ENCODE measurements at places on chromosomes 5 and 9. TPM values are rescaled to one million over a fixed set of nuclear protein-coding genes. Genes with fewer than 3 reads are reported as not detected.

ALDH7A1 gene
- polyA plus RNA-seq = 97.0 TPM

DIRAS2 gene
- polyA plus RNA-seq = 0.41 TPM

SH3GL2 gene
- polyA plus RNA-seq = 2.8 TPM

SERF1A gene
- 20.5 TPM for polyA plus RNA-seq

RNF208 gene
- polyA plus RNA-seq = 3.3 TPM

SMIM33 gene
- polyA plus RNA-seq = not detected

STING1 gene
- 17.0 TPM for polyA plus RNA-seq

FCN2 gene
- polyA plus RNA-seq = not detected

ELAVL2 gene
- not detected for polyA plus RNA-seq

PLPP7 gene
- 0.92 TPM for polyA plus RNA-seq

TSLP gene
- polyA plus RNA-seq = 0.36 TPM

RFX3 gene
- polyA plus RNA-seq = 4.4 TPM

NOXA1 gene
- 13.9 TPM for polyA plus RNA-seq

CTSV gene
- polyA plus RNA-seq = 98.8 TPM

DNA sequence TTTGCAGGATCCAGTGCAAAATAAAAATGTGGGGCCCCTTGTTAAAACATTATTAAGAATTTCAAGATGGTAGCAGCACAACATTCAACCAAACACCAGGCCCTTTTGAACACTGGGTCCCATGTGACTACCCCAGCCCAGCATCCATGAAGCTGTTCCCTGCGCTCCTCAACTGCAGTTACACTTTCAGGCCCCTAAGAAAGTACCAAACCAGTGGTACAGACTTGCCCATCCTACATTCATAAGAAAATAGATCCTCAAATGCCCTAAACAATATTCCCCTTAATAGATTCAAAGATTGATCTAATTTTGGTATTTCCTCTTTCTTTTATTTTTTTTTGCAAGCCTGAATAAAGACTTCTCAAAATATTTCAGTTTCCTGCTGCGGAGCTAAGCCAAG lies 201.7 kb downstream of the EFNA5 start:
- no peak for DNase-seq

- DNase-seq = no peak
Measured at GRCh38 chr9:8917956-8918739, 1118.6 kb upstream of the DMAC1 start.

GRCh38 chr9:127867356-127868277 lies 9.9 kb downstream of the AK1 start:
- DNase-seq = no peak

- no peak for DNase-seq
Measured at GRCh38 chr5:15719784-15720183, 219.8 kb downstream of the FBXL7 start.

DNA sequence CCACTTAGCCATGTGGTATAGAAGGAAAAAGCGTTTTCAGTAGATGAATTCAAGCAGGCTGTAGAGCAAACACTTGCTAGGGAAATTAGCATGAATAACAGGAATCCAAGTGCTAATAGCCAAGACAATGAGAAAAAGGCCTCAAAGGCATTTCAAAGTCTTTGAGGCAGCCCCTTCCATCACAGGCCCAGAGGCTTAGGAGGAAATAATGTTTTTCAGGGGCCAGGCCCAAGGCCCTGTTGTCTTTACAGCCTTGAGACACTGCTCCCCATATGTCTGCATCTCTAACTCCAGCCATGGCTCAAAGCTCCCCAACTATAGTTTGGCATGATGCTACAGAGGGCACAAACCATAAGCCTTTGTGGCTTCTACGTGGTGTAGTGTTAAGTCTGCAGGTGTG lies 563.5 kb downstream of the TAF11L14 start:
- no peak for DNase-seq

DNA sequence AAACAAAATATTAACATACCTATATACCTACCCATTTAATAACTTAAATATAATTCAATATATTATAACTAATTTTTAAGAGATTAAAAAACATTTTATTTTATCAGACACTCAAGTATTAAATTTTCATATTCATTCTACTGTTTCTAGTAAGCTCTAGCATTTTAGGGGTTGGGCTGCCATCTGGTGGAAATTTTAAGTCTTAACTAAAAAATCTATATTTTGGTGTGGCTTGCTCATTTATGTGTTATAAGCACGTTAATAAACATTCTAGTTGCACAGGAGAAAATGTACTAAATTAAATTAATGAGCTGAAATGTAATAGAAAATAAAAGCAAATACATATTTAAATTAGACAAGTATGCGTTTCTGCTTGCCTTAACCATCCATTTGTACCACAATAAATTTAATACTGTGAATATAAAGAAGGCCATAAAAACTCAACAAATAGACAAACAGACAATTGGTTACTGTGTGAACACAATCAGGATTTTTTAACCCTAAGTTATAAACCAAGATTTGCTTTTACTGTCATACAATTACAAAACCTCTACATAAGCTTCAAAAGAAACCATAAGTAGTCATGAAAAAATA lies 1728.3 kb upstream of the CDH9 start:
- peak; percentile 59 for DNase-seq

- DNase-seq = no peak
Measured at GRCh38 chr5:87266914-87267573, 639 bp upstream of the RASA1 start.

- DNase-seq = no peak
Measured at GRCh38 chr9:136621019-136621733, 41.5 kb upstream of the EGFL7 start.

DNA sequence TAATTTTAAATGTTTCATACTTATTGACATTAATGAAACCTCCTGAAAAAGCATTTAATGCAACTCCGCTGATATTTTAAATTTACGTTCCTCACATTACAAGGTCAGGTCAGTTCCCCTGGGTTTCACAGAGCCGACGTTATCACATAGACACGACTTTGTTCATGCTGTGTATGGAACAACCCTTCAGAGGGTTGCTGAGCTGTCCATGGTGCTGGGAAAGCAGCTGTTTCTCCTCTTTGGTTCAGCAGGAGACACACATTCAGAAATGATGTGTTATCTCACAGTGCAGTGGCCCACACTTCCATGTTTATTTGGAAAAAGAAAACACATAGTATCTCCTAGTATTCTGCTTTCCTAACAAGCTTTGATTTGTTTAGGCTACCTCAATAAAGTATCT lies 53.5 kb downstream of the PPP2R2B start:
- DNase-seq = peak; percentile 75

DNA sequence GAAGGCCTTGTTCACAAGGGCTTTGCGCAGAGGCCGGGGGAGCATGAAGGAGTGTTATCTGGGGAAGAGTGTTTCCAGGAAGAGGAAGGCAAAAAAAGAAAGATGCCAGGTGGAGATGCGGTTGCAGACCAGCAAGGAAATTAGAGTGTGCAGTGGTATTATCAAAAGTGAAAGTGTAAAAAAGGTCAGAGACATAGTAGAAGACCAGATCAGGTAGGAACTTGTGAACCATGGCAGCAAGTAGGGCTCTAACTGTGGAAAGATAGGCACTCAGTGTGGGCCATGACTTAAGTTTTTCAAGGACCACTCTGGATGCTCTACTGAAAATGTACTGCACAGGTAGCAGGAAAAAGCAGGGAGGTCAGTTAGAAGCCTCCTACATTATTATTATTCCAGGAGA lies 90.1 kb upstream of the SPOCK1 start:
- DNase-seq = no peak

DNA sequence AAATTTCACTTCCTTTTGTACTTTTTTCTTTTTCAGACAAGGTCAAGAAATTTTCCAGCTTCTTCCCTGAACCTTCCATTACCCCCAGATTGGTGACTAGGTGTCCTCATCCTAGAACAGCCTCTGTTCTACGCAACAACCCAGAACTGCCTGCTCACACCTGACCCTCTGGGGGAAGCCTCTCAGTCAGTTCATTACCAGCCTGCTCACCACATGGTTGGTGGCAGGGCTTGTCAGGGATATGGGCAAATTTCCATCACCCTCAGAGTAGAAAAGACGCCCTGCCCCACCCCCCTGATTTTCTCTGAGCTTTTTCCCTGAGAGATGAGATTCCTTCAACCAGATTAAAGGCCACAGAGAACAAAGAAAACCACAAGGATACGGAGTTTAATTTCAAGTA lies 5.3 kb upstream of the CFAP95 start:
- DNase-seq = no peak

DNA sequence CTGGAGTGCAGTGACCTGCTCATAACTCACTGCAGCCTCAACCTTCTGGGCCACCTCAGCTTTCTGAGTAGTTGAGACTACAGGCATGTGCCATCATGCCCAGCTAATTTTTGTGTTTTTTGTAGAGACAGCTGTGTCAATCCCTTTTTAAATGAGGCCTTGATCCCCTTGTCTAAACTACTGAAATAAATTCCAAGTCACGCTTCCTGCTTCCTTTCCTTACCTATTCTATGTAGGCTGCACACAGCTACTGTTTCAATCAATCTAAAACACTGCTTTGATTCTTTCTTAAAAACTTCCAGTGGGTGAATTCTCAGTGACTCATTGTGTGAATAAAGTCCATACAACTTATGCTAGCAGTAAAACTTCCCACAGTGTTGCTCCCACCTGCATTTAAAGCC lies 2.9 kb upstream of the C7 start:
- no peak for DNase-seq

DNA sequence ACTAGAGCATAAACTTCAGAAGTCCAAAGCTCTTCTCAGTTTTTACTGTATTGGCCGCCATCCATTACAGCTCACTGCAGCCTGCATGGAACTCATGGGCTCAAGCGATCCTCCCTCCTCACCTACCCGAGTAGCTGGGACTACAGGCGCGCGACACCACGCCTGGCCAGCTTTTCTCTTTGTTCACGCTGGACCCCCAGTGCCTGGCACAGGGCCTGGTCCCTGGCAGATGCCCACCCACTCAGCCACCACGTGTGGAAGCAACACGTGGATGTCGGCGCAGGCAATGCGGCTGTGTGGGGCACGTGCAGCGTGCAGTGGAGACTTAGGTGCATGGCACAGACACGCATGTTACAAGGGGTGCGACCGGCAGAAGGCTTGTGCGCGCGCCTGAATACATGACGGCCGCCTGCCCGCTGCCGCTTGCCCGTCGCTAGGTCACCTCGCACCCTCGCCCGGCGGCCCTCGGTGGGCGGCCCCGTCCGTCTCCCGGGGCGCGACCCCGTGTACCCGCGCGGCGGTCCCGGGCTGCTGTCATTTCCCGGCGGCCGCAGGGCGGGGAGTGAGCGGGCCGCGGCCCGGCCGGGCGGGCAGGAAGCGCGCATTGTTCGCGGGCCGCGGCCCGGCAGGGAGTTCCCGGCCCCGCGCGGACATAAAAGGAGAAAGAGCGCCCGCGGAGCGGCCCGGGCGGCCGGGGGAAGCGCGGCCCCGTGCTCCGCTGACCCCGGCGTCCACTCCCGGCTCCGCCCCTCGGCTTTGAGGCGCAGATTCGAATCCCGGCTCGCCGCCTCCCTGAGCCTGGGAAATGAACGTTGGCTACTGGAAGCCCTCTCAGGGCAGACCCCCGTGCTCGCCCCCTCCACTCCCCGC lies 24.1 kb upstream of the PTGS1 start:
- DNase-seq = peak; percentile 55

- DNase-seq = no peak
Measured at GRCh38 chr9:101460965-101461364, 25.4 kb upstream of the ALDOB start.

DNA sequence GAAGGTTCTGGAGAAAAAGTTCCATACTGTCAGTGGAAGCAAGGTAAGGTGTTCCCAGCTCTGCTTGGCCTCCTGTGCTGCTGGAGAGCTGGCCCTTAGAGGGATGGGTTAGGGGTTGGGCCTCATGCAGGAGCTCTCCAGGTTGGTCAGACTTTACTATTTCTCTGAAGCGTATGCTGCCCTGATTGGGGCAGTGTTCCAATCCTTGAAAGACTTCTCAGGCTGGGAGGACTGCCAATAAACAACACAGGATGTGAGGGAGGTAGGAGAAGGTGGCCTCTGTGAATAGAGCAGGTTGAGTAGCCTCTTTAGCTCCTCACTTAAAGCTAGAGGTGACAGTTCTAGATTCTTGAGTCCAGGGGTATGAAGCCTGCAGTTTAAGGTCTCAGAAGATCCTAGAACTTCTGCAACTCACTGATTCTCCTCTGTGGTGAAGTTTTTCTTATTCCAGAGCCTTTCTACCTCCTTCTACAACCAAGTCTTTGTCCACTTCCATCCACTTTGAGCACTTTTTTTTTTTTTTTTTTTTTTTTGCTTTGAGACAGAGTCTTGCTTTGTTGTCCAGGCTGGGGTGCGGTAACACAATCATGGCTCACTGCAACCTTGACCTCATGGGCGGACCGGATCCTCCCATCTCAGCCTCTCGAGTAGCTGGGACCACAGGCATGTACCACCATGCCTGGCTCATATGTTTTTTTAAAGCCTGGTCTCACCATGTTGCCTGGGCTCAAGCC lies 3.0 kb downstream of the HNRNPAB start:
- no peak for DNase-seq

- peak; percentile 39 for DNase-seq
Measured at GRCh38 chr9:108166519-108166918, 677.0 kb upstream of the KLF4 start.

DNA sequence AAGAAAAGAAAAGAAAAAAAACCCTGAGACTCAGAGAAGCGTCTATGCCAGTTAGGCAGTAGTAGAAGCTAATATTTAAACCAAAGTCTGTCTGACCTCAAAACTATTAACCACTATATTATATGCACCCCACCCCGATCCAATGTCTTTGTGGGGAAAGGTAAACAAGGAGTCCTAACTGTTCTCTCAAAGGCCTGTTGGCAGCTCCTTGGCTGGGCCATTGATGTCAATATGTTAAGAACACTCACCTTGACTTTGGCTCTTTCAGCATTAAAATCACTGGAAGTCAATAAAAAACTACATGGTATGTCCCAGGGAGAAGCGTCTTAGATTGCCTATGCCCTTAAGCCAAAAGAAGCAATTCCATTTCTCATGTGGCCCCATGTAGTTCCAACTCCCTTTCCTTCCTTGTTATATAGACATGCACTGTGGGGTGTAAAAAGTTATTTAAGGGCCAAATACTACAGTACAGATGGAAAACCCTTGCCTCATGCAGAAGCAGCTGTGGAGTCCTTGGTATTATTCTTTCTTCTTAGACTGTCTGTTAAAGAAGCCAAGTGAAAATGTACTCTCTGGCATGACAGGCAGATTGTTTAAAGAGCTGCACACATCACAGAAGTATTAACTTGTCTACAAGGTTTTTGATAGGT lies 308.6 kb upstream of the RPS23 start:
- peak; percentile 17 for DNase-seq

DNA sequence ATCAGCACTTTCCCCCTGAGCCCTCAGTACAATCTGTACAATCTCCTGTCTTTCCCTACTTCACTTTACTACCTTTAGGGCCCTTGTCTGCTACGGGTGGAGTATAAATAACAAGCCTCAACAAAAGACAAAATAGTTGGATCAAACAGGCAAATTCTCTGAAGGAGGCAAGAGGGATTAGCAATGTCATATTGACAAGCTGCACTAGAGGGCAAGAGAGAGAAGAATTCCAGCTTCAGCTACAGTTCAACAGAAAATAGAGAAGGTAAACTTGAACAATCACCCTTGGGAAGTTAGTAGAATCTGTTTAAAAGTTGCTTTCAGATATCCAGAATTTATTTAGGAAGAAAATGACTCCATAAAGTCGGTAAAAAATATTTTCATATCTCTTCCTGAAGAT lies 68.4 kb upstream of the IZUMO3 start:
- peak; percentile 4 for DNase-seq

- DNase-seq = no peak
Measured at GRCh38 chr9:124661271-124661670, 109.8 kb downstream of the NR6A1 start.

All from hepatocyte (in vitro differentiated cells).